ENCODE measurements at places on chromosomes 6 and 20.
A peak's percentile ranks its signal among the peaks of the same experiment; 100 is the strongest.

DNA sequence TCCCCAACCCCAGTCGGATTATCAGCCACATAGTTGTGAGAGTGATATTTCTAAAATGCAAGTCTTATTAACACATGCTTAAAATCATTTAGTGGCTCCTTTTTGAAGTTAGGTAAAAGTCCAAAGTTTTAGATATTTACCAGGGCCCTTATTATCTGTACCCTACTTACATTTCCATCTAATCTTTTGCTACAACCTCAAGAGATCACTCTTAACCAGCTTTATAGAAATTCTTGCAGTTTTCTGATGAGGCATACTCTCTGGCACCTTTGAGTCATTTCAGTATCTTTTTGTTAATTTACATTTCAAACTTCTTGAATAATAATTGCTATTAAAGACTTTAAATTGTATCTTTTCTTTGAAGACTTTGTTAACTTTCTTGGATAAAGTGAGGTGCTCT, 453.3 kb downstream of the RFPL4B start:
- no peak overlapping the region for H3K4me3 ChIP-seq
- H3K4me1 ChIP-seq = no peaks in the 10 kb centered on the region
- H3K27ac ChIP-seq = no peak overlapping the region

DNA sequence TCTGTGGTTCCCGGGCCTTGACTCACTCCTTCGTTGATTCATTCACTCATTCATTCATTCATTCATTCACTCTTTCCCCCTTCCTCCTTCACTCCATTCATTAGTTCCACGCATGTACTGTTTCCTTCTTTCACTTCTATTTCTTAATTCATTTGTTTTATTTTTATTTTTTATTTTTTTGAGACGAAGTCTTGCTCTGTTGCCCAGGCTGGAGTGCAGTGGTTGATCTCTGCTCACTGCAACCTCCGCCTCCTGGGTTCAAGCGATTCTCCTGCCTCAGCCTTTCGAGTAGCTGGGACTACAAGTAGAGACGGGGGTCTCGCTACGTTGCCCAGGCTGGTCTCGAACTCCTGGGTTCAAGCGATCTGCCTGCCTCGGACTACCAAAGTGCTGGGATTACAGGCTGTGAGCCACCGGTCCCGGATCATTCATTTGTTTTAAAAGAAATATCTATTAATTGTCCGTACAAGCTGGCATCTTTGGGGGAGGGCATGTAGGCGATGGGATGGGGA, 427 bp upstream of the NFKBIE start:
- H3K27ac ChIP-seq = peak overlapping the region; percentile 93
- peaks cover 18% of the 10 kb centered on the region for H3K27me3 ChIP-seq
- H3K4me1 ChIP-seq = peaks cover 58% of the 10 kb centered on the region
- H3K36me3 ChIP-seq = peaks cover 13% of the 10 kb centered on the region

DNA sequence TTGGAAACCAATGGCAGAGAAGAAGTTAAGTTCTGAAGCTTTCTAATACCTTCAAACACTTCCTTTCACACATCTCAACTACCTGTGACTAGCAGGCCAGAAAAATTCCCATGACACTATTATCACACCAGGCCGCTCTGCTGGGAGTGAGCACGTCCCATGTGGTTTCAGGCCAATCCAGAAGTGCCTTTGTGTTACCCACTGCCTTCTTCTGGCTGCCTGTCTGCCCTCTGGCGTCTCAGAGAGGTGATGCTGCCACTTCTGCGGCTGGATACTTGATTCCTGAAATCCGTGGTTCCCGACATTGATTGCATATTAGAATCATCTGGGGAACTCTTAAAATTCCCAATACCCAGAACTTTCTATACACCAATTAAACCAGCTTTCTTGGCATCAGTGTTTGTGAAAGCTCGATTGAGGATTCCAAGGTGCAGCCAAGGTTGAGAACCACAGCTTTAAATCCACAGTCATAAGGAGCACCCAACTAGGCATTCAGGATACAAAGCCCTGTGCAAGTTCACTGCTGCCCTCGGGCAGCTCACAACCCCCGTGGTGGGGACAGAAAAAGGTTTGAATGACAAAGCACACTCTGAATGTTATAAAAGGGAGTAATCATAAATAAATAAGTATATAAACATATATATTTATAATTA, 65.6 kb downstream of the STMND1 start:
- H3K27ac ChIP-seq = no peak overlapping the region
- no peak overlapping the region for H3K4me3 ChIP-seq
- no peaks in the 10 kb centered on the region for H3K36me3 ChIP-seq

DNA sequence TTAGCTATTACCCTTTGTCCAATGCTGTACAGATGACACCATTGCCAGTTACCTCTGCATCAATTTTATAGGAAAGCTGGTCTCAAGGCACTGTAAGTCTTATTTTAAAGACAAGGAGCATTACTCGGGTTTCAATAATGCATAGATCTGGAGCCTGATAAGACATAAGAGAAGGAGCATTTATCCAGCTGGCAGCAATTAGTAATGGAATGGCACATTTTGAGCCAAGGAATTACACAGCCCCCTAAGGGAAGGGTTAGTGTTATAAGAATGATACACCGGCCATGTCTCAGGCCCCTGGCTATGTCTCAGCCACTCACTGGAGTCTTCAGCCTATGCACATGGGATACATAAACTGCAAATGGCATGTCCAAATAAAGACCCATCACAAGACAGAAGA, 23.1 kb upstream of the TMEM242 start:
- no peak for DNase-seq
- no peak overlapping the region for H3K27ac ChIP-seq
- H3K4me3 ChIP-seq = no peak overlapping the region
- no peaks in the 10 kb centered on the region for H3K4me1 ChIP-seq
- no peaks in the 10 kb centered on the region for H3K36me3 ChIP-seq
- H3K27me3 ChIP-seq = peaks cover 72% of the 10 kb centered on the region

- DNase-seq = no peak
- no peak overlapping the region for H3K27ac ChIP-seq
- H3K27me3 ChIP-seq = peaks cover 21% of the 10 kb centered on the region
- no peak overlapping the region for H3K4me3 ChIP-seq
- H3K4me1 ChIP-seq = peaks cover 24% of the 10 kb centered on the region
- peaks cover 1% of the 10 kb centered on the region for H3K36me3 ChIP-seq
Measured at GRCh38 chr6:112116221-112116620, 28.8 kb downstream of the FAM229B start.

DNA sequence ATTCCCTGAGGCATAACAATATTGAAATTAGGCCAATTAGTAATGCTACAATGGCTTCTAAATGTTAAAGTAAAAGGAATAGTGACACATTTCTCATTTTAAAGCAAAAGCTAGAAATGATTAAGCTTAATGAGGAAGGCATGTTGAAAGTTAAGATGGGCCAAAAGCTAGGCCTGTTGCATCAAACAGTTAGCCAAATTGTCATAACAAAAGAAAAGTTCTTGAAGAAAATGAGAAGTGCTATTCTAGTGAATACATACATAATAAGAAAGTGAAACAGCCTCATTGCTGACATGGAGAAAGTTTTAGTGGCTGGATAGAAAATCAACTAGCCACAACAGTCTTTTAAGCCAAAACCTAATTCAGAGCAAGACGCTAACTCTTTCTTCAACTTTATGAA, 12.9 kb downstream of the OR2A4 start:
- no peaks in the 10 kb centered on the region for H3K36me3 ChIP-seq
- peaks cover 38% of the 10 kb centered on the region for H3K27me3 ChIP-seq
- H3K27ac ChIP-seq = no peak overlapping the region
- H3K4me1 ChIP-seq = peaks cover 37% of the 10 kb centered on the region
- H3K4me3 ChIP-seq = no peak overlapping the region

DNA sequence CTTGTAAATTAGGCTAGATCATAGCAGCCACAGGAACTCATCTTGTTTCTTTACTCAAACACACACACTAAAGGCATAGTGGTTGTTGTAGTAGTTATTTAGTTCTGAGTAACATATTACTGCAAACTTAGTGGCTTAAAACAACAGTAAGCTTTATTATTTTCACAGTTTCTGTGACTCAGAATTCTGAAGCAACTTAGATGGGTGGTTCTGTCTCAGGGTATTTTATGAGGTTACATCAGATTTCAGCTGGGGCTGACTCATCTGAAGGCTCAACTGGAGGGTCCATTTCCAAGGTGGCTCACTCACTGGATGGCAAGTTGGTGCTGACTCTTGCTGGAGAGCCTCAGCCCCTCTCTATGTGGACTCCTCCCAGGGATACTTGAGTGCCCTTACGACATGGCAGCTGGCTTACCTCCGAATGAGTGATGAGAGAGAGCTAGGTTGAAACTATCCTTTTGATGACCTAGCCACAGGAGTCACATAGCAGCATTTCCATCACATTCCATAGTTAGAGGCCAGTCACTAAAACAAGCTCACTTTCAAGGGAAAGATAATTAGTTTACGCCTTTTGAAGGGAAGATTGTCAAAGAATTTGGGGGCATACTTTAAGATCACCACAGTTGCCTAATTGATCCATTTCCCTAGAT, 136.5 kb upstream of the PRND start:
- H3K27ac ChIP-seq = no peak overlapping the region
- H3K4me3 ChIP-seq = no peak overlapping the region
- H3K4me1 ChIP-seq = no peaks in the 10 kb centered on the region
- no peak for DNase-seq
- H3K36me3 ChIP-seq = no peaks in the 10 kb centered on the region
- peaks cover 28% of the 10 kb centered on the region for H3K27me3 ChIP-seq

- H3K36me3 ChIP-seq = peaks cover 19% of the 10 kb centered on the region
- H3K4me3 ChIP-seq = no peak overlapping the region
- no peaks in the 10 kb centered on the region for H3K27me3 ChIP-seq
- peak; percentile 68 for DNase-seq
Measured at GRCh38 chr6:42369568-42369967, 82.2 kb downstream of the TRERF1 start.

GRCh38 chr20:39210341-39211036, 248.3 kb downstream of the DHX35 start:
- DNase-seq = no peak
- no peak overlapping the region for H3K4me3 ChIP-seq
- peaks cover 9% of the 10 kb centered on the region for H3K27me3 ChIP-seq

- H3K36me3 ChIP-seq = no peaks in the 10 kb centered on the region
- H3K4me1 ChIP-seq = no peaks in the 10 kb centered on the region
- no peaks in the 10 kb centered on the region for H3K27me3 ChIP-seq
- DNase-seq = no peak
- no peak overlapping the region for H3K27ac ChIP-seq
- no peak overlapping the region for H3K4me3 ChIP-seq
Measured at GRCh38 chr6:48183811-48184605, 73.0 kb upstream of the PTCHD4 start.
